Smooth muscle cell of the brain vasculature (primary cell): ENCODE measurements at places on chromosomes 2 and 18.
A peak's percentile ranks its signal among the peaks of the same experiment; 100 is the strongest.

- no peak for DNase-seq
Measured at GRCh38 chr2:171432969-171433762, 624 bp downstream of the METTL8 start.

GRCh38 chr2:196851088-196851487 is 41.9 kb upstream of the C2orf66 start:
- DNase-seq: no peak

DNA sequence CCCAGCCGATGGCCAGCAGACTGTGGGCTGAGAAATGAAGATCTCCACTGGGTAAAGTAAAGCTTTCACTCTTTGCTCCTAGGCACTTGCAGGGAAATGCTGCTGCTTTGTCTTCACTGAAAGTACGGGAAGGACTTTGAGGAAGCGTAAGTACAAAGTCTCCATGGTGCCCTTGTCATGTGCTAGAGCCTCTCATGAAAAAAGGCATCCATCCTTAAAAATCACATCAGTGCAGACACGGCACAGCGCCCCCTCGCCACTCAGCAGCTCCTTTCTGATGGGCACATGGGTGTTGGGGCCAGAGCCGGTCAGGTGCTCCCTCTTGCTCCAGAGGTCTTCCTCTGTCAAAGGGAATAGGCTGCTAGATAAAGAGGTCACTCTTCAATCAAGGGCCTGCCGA is 109.0 kb upstream of the STPG4 start:
- DNase-seq: no peak

- DNase-seq: no peak
Measured at GRCh38 chr2:142175813-142176338, 45.1 kb upstream of the LRP1B start.

DNA sequence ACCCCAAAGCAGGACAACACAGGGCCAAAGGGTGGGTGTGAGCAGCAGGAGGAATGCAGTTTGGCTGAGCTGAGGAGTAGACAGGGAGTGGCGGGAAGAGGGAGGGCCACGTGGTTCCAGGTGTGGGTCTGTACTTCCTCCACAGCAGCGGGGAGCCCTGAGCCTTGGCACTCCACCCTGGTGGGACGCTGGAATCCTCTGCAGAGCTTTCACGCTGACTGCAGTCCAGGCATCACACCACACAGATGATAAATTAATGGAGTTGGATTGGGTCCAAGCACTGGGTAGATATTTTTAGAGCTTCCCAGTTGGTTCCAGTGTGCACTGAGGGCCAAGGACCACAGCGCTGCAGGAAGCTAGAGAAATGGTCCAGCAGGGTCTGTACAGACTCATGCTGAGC is 67.0 kb upstream of the TMEM200C start:
- no peak for DNase-seq

- DNase-seq: no peak
Measured at GRCh38 chr2:181782660-181783059, 102.3 kb upstream of the NEUROD1 start.

- DNase-seq: no peak
Measured at GRCh38 chr18:10006311-10006893, 92.6 kb downstream of the VAPA start.

DNA sequence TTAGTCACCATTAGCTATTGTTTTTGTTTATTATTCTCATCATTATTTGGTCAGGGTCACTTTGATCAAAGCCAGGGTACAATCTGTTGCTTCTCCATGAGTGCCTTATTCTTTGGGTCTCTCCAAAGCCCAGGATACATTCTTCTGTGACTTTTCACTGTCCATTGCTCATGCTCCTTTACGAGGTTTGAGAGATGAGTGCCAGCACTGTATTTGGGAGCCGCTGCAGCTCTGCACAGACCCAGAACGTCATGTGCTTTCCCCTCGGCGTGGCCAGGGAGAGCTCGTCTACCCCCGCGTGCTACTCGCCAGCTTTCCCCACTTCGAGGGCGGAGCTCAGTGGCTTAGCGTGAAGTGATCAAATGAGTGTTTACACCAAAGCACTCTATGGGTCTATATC is 123.7 kb downstream of the COL6A3 start:
- DNase-seq: no peak

- DNase-seq: no peak
Measured at GRCh38 chr18:38350141-38350540, 784.5 kb upstream of the CELF4 start.

DNA sequence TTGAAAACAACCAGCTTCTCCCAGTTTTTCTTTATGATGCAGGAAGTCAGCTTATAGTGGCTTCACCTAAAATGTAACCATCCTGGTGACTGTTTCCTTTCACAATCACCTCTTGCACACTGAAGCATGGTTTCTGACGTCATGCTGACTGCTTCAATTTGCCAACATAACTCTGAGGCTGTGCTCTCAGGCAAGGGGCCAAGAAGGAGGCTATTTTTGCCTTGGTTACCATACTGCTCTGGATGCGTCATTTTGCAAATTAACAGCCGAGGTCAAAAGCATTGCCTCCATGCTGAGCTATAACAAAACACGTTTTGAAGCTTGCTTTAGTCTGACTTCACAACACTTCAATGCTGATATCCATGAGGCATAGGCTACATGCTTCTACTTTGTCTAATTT is 397.8 kb downstream of the METTL4 start:
- DNase-seq: peak; percentile 66

- DNase-seq: no peak
Measured at GRCh38 chr2:235461763-235462414, 32.0 kb upstream of the AGAP1 start.

GRCh38 chr2:63790491-63790890 is 51.2 kb upstream of the UGP2 start:
- DNase-seq: no peak

- no peak for DNase-seq
Measured at GRCh38 chr2:113198790-113199612, 25.2 kb downstream of the PSD4 start.

GRCh38 chr2:134207589-134208209 is 46.2 kb upstream of the MGAT5 start:
- DNase-seq: no peak

DNA sequence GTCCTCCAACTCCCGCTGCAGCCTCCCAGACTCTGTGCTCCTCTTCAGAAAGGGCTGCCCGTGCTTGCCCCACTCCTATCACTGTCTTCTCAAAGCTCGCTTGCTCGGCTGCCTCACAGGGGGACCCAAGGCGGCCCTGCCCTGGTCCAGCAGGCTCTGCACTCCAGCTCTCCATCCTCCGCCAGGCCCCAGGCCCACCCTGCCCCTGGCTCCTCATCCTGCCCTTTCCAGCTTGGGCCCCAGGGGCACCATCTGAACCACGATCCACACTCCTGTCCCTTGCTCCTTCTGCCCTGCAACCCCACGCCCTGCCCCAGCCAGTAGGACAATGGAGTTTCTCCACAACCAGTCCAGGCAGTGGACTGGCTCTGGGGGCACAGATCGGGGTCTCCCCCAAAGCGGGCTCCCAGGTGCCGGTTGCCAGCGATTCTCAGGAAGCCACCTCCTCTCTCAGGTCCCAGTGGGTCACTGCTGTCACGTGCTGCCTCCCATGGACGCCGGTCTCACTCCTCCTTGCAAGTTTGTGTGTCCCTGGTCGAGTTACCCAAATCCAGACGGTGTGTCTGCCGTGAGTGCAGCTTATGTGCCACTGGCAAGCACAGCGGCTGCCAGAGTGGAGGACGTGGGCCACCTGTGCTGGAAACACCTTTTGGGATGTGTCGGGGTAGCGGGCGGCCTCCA is 238.5 kb downstream of the HDAC4 start:
- DNase-seq: no peak

DNA sequence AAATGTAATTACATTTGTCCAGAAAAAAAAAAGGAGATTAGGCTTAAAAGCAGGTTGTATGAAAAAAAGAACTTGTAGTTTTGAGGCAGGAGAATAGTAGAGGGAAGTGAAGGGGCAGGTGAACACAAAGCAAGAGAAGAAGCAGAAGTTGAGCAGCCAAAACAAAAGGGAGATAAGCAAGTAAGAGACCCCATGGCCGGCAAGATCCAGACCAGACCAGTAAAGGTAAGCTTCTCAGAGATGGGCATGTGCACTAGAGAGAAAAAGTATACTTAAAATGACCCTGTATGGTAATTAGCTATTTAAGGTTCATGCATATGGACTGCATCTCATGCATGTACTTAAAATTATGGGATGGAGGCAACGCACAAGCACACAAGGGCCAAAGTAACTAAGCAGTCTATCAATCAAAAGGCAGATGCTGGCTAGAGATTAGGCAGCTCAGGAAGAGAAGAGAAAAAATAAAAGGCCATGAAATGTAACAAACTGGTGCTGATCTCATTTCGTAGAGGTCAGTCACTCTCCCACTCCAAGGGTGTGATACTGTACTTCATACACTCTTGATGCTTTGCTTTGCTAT is 9.7 kb downstream of the SIGLEC15 start:
- no peak for DNase-seq

- DNase-seq: no peak
Measured at GRCh38 chr2:37855283-37856041, 69.6 kb upstream of the RMDN2 start.

DNA sequence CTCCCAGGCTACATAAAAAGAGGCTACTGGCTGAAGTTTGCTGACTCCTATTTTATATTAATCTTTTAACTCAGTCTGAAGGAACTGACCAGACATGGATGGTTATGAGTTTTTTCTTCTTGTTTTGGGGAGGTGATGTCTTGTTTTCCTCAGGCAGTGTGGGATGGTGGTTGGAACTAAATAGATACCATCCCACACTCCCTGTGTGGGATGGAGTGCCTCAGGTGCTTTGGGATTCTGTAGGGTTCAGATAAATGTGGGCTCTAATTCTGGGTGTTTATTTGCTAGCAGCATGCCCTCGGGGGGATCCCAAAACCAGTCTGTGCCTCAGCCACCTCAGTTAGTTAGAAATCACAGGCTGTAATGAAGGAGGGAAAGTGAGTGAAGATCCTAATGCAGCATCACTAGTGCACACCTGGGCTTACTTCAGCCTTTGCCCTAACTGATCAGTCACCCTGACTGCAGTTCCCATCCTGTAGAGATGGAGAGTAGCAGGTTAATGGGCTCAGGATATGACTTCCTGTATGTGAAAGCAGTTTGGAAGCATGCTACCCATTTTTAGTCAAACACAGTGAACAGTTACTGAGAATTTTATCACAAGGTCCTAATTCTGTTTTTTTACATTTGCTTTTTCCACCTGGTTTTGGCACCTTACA is 132.2 kb downstream of the SPTBN1 start:
- no peak for DNase-seq

DNA sequence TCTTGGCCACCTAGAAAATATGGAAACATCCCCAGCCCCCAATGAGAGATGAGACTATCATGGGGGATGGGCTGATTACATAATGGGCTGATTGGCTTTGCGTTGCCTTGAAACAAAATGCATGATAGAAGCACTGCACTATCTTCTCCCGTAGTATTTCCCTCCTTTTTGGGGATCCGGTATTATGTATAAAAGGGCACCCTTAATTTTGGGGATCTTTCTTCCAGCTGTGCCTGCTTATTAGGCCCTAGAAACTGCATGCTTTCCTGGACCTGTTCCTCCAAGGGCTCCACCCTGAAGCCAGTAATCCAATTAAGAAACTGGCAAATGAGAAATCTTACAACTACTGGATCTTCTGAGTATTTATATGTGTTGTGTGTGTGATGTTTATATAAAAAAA is 34.9 kb upstream of the SH3RF3 start:
- DNase-seq: no peak

GRCh38 chr2:134245340-134245984 is 8.4 kb upstream of the MGAT5 start:
- DNase-seq: peak; percentile 29

- DNase-seq: no peak
Measured at GRCh38 chr2:190973726-190974628, 40.0 kb downstream of the STAT1 start.

DNA sequence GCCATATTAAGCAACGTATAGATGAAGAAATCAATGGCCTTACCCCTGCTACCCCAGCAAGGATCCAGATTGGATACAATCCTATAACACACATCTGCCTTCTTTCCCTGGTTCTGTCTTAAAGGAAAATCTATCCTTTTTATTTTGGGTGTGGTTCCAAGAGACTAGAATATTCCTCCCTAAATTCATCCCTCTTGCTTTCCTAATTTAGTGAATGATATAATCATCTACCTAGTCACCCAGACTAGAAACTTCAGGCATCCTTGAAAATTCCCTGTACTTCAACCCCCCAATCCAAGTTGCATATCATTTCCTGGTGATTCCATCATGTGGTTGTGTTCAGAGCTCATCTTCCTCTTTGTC is 35.1 kb upstream of the LPIN1 start:
- no peak for DNase-seq
